ENCODE measurements at places on chromosomes 7 and 10.

DNA sequence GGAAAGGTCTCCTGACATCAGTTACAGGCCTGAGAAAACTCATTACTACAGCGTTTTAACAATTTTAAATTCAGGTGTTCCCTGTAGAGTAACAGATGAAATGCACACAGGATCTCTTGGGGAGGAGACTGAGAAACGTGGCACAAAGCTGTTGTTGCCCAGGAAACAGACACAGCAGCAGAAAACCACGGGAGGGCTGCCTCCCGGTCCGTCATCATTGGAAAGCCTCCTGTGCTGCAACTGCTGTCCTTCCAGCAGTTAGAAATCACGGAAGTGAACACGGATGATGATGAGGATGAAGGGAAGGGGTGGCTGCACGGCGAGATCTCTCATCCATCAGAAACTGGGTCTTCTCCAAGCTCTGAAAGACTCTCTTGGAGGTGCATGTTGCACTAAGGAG lies 94.6 kb upstream of the RNF32 start:
- no peak for DNase-seq

- no peak for DNase-seq
Measured at GRCh38 chr10:132232023-132232951, 45.5 kb downstream of the DPYSL4 start.

GRCh38 chr7:73738612-73739386 lies at the start of gene ABHD11:
Gene ABHD11 (minus strand): TSS chr7:73738802. CDS start chr7:73738770, 32 bp downstream.
- peak; percentile 98 for DNase-seq

DNA sequence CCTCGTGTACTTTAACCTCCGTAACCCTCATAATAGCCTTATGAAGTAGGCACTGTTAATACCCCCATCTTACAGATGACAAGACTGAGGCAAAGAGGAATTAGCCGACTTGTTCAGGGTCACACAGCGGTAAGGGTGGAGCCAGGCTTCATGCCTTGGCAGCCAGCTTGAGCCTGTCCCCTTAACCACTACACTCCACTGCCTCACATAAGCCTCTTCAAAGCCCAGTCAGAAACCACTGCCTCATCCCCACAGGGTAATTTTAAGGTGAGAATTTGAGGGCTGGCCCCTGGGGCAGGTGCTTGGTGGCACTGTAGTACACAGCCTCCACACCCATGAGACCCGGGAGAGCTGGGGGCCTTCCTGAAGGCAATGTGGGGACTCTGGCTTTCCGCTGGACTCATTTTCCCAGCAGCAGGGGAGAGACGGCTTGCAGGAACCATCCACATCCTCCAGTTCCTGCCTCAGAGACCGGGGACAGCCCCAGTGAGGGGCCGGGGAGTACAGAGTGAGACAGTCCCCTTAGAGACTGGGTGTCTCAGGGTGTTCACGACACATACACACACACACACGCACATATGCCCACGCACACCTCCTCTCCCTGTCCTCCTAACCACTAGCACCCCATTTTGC lies 7.6 kb upstream of the C10orf105 start:
- peak; percentile 75 for DNase-seq

GRCh38 chr10:106991091-106991490 lies 173.4 kb downstream of the SORCS1 start:
- no peak for DNase-seq

GRCh38 chr10:46094931-46095750 lies 49.1 kb upstream of the MSMB start:
- DNase-seq = no peak

DNA sequence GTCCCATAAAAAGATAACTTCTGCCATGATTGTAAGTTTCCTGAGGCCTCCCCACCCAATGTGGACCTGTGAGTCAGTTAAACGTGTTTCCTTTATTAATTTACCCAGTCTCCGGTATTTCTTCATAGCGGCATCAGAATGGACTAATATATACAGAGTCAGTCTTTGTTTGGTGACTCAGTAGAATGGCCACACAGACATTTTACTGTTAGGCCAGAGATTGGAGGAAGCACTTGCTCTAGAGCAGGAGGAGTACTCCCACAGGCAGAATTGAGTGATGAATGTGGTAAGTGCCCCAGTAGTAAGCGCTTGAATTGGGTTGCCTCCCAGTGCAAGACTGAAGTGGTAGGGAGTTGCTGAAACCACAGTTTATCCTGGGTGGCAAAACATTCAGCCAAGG lies 149.5 kb upstream of the SMIM30 start:
- no peak for DNase-seq

GRCh38 chr7:106045139-106045538 lies 67.0 kb downstream of the SYPL1 start:
- no peak for DNase-seq

- no peak for DNase-seq
Measured at GRCh38 chr10:129328546-129328945, 138.5 kb upstream of the MGMT start.

- DNase-seq = no peak
Measured at GRCh38 chr10:71565284-71566000, 154.1 kb downstream of the C10orf105 start.

GRCh38 chr7:50207251-50207564 lies 97.3 kb upstream of the IKZF1 start:
- DNase-seq = no peak

- DNase-seq = no peak
Measured at GRCh38 chr7:131234719-131235488, 92.8 kb upstream of the MKLN1 start.

DNA sequence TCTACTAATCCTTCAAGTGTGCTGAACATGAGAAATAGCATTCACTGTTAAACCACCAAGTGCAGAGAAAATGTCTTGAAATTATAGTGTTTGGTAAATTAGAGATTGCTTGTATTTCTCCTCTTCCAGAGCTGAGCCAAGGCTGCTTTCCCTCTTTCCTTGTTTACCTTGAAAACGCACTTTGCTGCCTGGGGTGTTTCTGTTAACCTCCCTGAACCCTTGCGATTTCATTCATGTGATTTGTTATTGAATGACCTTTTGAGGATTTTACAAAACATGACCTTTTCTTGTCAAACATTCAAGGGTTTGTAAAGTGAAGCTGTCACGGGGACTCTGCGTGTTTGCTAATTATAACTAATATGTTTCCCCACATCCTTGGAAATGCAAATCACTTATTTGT lies 169.4 kb downstream of the LRMDA start:
- no peak for DNase-seq

- DNase-seq = no peak
Measured at GRCh38 chr10:8235253-8236027, 181.0 kb downstream of the GATA3 start.

DNA sequence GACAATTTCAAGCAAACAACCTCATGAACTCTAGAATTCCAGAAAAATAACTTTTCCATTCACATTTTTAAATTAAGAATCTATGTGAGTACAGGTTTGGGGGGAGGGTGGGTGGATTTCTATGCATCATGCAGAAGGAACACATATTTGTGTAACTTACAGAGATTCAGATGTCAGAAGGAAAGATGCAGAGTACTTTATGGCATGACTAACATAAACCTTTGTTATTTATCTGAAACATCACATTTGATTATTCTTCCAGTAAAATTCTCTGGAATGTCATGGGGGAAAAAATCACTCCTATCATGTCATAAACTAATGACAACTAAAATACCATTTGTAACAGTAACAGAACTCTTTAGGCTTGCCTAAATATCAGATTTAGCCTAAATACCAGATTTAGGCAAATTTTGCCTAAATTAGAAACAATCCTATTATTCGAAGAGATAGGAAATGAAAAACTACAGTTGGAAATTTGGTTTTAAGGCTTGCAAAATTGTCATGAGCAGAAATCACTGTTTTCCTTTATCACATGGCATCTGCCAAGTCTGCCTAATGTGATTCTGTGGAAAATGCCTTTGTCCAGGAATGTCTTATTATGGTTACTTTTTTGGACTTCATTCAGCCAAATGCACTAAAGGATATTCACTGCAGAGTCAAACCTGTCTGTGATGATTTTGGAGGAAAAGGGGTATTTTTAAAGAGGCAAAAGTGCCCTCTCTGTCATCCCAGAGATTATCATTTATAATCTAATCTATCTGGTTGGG lies 527.7 kb upstream of the CELF2 start:
- DNase-seq = no peak

- DNase-seq = peak; percentile 60
Measured at GRCh38 chr7:155380221-155380861, 77.6 kb upstream of the EN2 start.

DNA sequence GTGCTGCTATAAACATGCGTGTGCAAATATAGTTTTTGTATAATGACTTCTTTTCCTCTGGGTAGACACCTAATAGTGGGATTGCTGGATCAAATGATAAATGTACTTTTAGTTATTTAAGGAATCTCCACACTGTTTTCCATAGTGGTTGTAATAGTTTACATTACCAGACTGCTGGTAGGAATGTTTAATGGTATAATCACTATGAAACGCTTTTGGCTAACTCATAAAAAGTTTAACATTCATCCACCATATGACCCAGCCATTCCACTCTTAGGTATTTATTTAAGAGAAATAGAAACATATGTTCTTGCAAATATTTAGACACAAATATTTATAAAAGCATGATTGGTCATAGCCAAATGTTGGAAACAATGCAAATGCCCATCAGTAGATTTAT lies 32.1 kb upstream of the TFEC start:
- DNase-seq = no peak

- no peak for DNase-seq
Measured at GRCh38 chr7:69283421-69283820, 314.9 kb upstream of the AUTS2 start.

DNA sequence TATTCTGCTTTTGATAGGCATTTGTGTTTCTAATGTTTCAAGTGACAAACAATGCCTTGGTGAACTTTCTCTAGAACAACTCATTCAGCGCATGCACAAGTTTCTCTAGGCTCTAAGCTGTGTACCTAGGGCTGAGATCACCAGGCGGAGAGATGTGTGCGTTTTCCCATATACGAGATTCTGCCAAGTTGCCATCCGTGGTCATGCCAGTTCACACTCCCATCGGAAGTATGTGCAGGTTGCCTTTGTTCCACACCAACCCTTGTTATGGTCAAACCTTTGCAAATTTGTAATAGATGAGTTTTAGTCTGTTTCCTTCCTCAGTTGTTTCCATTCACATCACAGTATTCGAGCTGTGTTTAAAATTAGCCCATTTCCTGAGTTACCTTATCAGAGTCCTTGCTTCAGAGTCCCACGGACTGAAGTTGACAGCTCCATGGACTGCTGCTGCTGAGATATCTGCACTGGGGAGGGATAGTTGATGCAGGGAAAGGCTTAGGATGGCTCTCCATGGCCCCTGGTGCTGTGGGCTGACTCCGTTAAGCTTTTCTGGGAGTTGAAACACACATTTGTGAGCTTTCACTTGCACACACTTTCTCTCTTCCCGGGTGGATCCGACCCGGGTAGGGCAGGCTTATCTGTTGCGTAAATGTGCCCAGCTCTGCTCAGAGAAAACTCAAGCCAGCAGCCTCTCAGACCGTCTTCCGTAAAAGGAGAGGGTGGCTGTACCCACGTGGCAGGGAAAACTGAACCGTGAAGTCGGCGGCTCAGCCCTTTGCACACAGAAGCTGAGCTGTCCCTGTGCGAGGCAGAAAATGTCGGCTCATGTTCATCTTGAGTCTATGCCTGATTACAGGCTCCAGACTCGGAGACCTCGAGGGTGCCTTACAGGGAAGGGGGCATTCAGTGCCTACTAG lies 49.4 kb downstream of the HK1 start:
- DNase-seq = peak; percentile 52

GRCh38 chr7:121519548-121520521 lies 123.7 kb upstream of the FAM3C start:
- no peak for DNase-seq

- DNase-seq = no peak
Measured at GRCh38 chr7:124088590-124088989, 55.7 kb upstream of the TMEM229A start.

DNA sequence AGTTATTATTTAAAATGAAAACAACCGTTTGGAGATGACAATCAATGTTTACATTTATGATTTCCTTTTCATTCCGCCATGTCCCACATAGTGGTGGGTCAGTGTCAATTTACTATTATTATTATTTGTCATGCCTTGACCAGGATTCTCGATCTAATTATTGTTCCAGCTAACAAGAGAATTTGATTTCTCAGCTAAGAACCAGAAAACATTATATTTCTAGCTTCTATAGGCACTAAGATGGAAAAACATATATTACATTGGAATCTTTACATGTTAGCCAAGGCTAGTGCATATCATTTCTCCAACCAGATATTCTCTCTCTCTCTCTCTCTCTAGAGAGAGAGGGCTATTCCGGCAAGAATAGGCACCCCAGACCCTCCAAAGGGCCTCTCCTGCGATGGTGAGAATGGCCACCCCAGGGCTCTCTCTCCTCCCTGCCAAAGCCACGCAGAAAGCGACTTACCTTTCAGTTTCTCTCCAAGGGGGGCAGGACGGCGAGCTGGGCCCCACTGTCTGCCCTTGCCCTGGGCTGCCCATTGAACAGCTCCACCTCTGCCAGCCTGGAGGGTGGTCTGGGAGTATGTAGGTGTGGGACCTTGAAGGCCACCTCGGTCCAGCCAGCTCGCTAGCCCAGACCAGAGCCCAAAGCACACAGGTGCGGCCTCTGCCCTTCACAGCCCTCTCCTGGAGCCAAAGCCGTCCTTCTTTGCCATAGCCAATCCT lies 2.4 kb downstream of the HOXA3 start:
- DNase-seq = no peak

DNA sequence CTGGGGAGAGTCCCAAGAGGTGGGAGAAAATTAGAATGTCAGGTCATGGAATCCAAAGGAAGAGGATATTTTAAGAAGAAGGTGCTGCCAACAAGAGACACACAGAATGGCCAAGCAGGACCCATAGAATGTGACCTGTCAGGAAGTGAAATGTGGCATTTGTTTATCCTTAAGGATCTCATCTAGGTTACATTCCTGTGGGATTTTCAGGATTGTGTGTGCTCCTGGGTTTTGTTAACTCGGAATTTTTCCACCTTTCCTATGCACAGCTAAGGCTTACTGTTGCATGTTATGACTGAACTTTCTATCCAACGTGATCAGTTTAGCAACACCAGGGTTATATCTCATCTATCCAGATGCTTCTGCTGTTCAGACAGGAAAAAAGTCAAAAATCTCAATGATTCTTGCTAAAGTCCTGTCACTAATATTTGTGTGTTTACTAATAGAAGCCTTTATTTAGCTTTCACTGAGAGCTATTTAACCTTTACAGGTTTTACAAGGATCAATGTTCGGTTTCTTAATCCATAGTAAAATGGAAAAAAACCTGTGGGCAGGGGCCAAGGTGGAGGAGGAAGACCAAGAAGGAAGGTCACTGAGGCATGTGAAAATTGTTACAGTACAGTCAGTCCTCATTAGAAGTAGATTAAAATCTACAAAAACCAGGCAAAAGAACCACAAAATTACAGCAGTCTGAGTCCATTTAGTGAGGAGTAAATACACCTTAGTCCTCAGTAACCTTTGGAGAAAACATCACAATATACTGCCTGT lies 437.8 kb upstream of the NPVF start:
- no peak for DNase-seq

- DNase-seq = no peak
Measured at GRCh38 chr7:90994601-90995000, 269.6 kb upstream of the FZD1 start.
